Gastroesophageal sphincter (tissue), 4 donors: ENCODE measurements at places on chromosomes 3 and 15.

GRCh38 chr3:44762170-44762677, 630 bp downstream of the KIF15 start:
- no peak overlapping the region for H3K27ac ChIP-seq
- no peak for ATAC-seq
- H3K27me3 ChIP-seq, result no peaks in the 10 kb centered on the region
- H3K36me3 ChIP-seq, result peaks cover 16% of the 10 kb centered on the region
- peak overlapping the region; percentile 76 for H3K4me3 ChIP-seq

DNA sequence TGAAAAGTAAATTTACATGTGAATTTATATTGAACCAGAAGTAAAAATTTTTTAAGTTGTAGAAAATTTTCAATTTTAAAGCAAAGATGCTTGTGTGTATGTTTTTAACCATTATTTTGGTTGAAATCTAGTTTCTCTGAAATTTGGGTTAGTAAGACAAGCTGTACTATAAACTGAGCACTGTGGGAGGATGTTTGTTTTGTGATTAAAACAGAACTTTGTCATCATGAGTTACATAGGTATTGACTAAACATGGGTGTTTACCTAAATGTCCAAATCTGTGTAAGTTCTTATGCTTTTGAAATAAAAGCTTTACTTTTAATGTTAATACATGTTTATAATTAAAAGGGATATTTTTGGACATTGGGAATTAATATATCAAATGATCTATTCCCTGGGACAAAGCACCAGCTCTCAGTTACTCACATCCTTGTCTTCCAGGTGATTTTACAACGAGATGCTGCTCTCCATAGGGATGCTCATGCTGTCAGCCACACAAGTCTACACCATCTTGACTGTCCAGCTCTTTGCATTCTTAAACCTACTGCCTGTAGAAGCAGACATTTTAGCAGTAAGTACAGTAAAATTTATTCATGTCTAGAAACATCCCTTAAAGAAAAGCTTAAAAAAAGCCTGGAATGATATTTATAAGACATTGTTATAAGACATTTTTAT, 32.7 kb downstream of the RNF13 start:
- H3K27ac ChIP-seq, result no peak overlapping the region
- no peaks in the 10 kb centered on the region for H3K27me3 ChIP-seq
- peaks cover 28% of the 10 kb centered on the region for H3K36me3 ChIP-seq
- H3K4me3 ChIP-seq, result no peak overlapping the region
- no peak for ATAC-seq

DNA sequence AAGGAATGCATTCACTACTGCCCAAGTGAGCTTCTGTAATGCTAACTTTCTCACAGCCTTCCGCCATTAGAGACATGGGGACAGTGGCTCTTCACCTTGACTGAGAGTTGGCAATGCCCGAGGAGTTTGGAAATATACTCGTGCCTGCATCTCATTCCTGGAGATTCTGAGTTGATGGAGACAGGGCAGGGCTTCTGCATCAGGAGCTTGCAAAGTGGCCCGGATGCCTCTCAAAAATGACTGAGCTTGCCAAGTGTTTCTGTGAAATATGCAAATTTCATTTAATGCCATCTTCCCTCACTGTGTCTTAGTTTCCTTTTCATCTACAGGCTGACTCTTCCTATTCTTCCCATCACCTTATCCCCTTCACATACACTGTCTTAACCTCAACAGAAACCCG, 346.2 kb downstream of the GRM7 start:
- no peak overlapping the region for H3K4me3 ChIP-seq
- no peaks in the 10 kb centered on the region for H3K27me3 ChIP-seq
- H3K36me3 ChIP-seq, result no peaks in the 10 kb centered on the region
- ATAC-seq, result no peak
- no peaks in the 10 kb centered on the region for H3K4me1 ChIP-seq

GRCh38 chr15:89781055-89781454, 4.9 kb downstream of the MESP2 start:
- H3K27me3 ChIP-seq, result no peaks in the 10 kb centered on the region
- no peaks in the 10 kb centered on the region for H3K36me3 ChIP-seq
- ATAC-seq, result no peak
- H3K27ac ChIP-seq, result no peak overlapping the region

- no peak overlapping the region for H3K4me3 ChIP-seq
- no peaks in the 10 kb centered on the region for H3K4me1 ChIP-seq
- no peaks in the 10 kb centered on the region for H3K36me3 ChIP-seq
- no peak for ATAC-seq
Observed at GRCh38 chr3:45207446-45207845, 18.6 kb downstream of the TMEM158 start.

GRCh38 chr15:51374131-51374530, 32.7 kb downstream of the GLDN start:
- peaks cover 10% of the 10 kb centered on the region for H3K4me1 ChIP-seq
- H3K36me3 ChIP-seq, result no peaks in the 10 kb centered on the region
- no peak overlapping the region for H3K4me3 ChIP-seq
- no peaks in the 10 kb centered on the region for H3K27me3 ChIP-seq

DNA sequence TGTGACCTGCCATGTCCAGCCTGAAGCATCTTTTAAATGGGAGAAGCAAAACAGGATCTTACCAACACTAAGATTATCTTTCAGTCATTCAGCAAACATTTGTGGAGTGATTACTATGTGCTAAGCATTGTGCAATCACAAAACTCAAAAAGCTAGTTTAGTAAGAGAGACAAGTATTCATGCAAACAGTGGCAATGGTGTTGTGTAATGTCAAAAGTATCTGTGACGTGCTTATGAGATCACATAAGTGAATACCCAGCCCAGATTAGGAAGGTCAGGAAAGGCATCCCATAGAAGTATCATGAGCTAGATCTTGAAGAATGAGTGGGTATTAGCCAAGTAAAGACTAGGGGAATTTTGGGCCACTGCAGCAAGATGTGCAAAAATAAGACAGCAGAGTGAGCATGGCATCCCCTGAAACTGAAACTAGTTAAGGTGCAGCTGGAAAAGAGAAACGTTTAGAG, 32.1 kb downstream of the SEC62 start:
- peaks cover 42% of the 10 kb centered on the region for H3K36me3 ChIP-seq
- H3K27ac ChIP-seq, result no peak overlapping the region
- no peak for ATAC-seq
- H3K4me1 ChIP-seq, result no peaks in the 10 kb centered on the region

GRCh38 chr3:165056510-165056909, 21.8 kb downstream of the SI start:
- H3K4me1 ChIP-seq, result no peaks in the 10 kb centered on the region
- no peaks in the 10 kb centered on the region for H3K27me3 ChIP-seq
- no peak for ATAC-seq
- H3K36me3 ChIP-seq, result no peaks in the 10 kb centered on the region

DNA sequence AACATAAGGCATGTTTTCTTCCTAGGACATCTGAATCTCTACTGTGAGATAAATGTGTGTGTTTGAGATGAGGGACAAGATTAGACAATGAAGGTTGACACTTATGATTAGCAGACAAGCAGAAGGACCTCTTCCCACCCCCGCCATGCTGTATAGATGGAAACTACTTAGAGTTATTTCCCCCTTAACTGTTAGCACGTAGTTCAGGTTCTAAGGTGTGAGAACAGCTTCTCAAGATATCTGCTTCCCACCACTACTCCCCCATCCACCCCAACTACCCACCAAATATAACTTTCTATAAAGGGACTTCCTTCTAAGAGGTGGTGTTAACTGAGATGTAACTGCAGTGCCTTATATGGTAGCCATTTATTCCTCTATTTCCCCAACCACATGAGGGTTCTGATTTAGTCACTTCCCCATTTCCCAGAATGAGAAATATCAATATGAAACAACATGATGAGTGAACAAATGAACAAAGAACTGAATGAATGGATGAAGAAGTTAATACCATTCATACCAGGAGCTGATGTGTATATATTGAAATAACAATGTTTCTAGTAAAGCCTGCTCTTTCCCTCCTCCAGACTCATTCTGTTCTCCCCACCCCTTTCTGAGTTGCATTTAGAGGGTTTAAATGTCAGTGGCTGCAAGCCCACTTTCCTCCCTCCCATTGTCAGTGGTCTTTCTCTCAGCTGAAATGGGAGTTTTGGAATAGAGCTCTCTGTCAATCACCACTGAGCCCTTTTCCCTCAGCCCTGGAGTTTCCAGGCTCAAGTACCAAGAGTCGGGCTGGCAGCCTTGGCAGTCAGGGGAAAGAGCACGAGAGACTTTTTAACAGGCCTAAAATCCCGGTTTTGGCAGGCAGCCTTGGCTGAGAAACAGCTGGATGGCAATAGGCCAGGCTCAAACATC, 7.7 kb upstream of the RFTN1 start:
- no peaks in the 10 kb centered on the region for H3K27me3 ChIP-seq
- H3K27ac ChIP-seq, result no peak overlapping the region
- ATAC-seq, result no peak
- no peak overlapping the region for H3K4me3 ChIP-seq

GRCh38 chr3:63395960-63396359, 117.9 kb downstream of the SYNPR start:
- H3K4me1 ChIP-seq, result no peaks in the 10 kb centered on the region
- H3K27me3 ChIP-seq, result no peaks in the 10 kb centered on the region
- H3K36me3 ChIP-seq, result no peaks in the 10 kb centered on the region
- ATAC-seq, result no peak
- H3K4me3 ChIP-seq, result no peak overlapping the region
- H3K27ac ChIP-seq, result no peak overlapping the region

GRCh38 chr15:69861331-69862171, 236.2 kb downstream of the TLE3 start:
- no peak overlapping the region for H3K4me3 ChIP-seq
- ATAC-seq, result no peak
- peaks cover 17% of the 10 kb centered on the region for H3K27me3 ChIP-seq
- H3K27ac ChIP-seq, result no peak overlapping the region
- no peaks in the 10 kb centered on the region for H3K36me3 ChIP-seq
- no peaks in the 10 kb centered on the region for H3K4me1 ChIP-seq

GRCh38 chr15:88995449-88995848, 82.3 kb upstream of the MFGE8 start:
- H3K36me3 ChIP-seq, result no peaks in the 10 kb centered on the region
- no peaks in the 10 kb centered on the region for H3K27me3 ChIP-seq
- ATAC-seq, result no peak
- H3K27ac ChIP-seq, result no peak overlapping the region
- H3K4me1 ChIP-seq, result no peaks in the 10 kb centered on the region

DNA sequence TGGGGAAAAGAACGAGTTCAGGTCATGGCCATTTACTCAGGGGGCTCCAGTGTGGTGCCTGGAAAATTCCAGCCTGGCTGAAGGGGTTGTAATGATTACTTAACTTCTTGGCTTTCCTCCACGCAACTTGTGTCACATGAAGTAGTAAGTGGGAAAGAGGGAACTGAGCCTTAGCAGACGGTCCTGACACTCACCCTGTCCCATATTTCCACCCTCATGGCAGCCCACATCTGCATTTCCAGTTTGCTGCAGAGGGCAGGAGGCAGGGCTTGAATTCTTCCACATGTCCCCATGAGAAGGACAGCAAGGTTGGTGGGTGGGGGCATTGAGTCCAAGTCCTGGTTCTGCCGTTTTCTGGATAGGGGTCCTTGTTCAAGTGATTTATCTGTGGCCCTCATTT, 7.8 kb upstream of the CAMP start:
- peak; percentile 87 for ATAC-seq
- H3K27me3 ChIP-seq, result no peaks in the 10 kb centered on the region
- no peaks in the 10 kb centered on the region for H3K36me3 ChIP-seq
- H3K4me1 ChIP-seq, result peaks cover 33% of the 10 kb centered on the region
- peak overlapping the region; percentile 72 for H3K27ac ChIP-seq

DNA sequence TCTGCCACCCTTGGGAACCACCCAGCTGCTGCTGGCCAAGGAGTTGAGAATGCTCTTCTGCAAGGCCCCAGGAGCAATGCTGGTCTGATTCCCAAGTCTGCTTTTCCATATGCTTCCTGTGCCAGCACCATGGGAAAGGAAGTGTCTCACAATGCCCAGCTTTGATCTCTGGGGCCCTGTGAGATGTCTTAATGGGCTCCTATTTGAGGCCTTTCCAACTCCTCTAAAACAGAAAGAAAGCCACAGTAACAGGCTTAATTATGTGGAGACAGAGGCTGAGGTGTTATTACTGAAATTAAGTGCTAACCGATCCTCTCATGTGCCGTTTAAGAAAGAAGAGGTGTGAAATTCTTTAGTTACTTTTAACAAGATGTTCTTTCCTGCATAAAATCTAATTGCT, 4.5 kb downstream of the EOGT start:
- H3K27ac ChIP-seq, result peak overlapping the region; percentile 85
- H3K27me3 ChIP-seq, result no peaks in the 10 kb centered on the region
- peak overlapping the region; percentile 12 for H3K4me3 ChIP-seq
- no peak for ATAC-seq
- H3K4me1 ChIP-seq, result peaks cover 64% of the 10 kb centered on the region

GRCh38 chr15:71802770-71803169, 7.6 kb upstream of the NR2E3 start:
- no peaks in the 10 kb centered on the region for H3K36me3 ChIP-seq
- no peak overlapping the region for H3K27ac ChIP-seq
- H3K4me1 ChIP-seq, result no peaks in the 10 kb centered on the region
- H3K4me3 ChIP-seq, result no peak overlapping the region
- ATAC-seq, result no peak

DNA sequence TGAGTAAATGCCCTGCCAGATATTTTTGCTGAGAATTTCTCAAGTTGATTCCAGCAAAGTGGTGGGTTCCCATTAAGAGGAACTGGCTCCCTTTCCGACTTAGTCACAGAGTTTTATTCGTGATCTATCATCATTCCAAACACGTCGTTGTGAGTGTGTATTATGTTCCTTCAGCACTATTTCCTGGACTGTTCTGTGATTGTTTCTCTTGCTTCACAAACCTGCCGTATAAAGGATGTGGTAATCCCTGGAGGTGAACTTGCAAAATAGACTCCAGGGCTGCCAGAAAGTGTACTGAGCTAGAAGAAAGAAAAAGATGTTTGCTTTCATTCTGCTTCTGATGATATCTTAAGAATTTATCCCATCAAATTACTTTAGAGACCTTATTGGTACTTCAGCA, 14.5 kb upstream of the CAPN3 start:
- peaks cover 83% of the 10 kb centered on the region for H3K36me3 ChIP-seq
- peak overlapping the region; percentile 47 for H3K27ac ChIP-seq
- H3K4me1 ChIP-seq, result no peaks in the 10 kb centered on the region
- no peaks in the 10 kb centered on the region for H3K27me3 ChIP-seq
- ATAC-seq, result peak; percentile 89

- no peaks in the 10 kb centered on the region for H3K27me3 ChIP-seq
- H3K27ac ChIP-seq, result no peak overlapping the region
- no peaks in the 10 kb centered on the region for H3K4me1 ChIP-seq
- no peak overlapping the region for H3K4me3 ChIP-seq
- no peaks in the 10 kb centered on the region for H3K36me3 ChIP-seq
Observed at GRCh38 chr15:54979964-54980363, 216.8 kb downstream of the RSL24D1 start.

DNA sequence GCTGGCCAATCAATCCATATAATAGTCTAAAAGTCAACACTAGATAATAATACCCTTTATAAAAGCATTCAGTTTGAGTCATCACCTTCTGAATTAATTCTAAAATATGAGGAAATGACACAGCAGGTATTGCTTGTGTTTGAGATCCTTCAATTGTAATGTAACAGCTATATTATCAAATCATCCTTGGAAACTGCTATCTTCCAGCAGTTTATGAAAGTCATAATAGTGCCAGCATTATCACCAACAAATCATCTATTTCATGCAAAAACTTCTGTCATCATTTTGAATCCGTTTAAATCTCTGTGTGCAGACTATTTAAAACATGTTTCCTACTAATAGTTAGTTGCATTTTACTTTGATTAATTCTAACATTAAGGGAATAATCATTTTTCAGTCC, 468.7 kb downstream of the CADM2 start:
- H3K27me3 ChIP-seq, result no peaks in the 10 kb centered on the region
- H3K36me3 ChIP-seq, result no peaks in the 10 kb centered on the region
- no peak overlapping the region for H3K4me3 ChIP-seq
- H3K27ac ChIP-seq, result no peak overlapping the region
- H3K4me1 ChIP-seq, result no peaks in the 10 kb centered on the region
- no peak for ATAC-seq
